ENCODE measurements at places on chromosomes 4 and X.

DNA sequence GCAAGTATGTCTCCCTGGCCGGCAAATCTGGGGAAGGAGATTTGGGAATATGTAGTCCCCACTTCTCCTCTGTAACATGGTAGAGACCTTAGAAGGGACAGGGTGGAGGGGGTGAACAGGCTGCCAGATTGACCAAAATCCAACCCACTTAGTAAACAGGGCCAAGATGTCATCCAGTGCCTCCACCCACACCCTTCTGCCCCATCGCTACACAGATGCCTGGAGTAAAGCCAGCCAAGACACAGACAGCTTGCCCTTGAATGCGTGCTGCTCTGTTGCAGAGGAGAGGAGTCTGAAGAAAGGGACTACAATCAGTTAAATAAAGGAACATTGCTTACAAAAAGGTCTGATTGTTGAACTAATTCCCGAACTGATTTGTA is 160.1 kb upstream of the LDB2 start:
- no peak for DNase-seq

GRCh38 chr4:2101346-2102044 is 42.4 kb downstream of the NAT8L start:
- DNase-seq, result no peak

- no peak for DNase-seq
These were observed 56.6 kb upstream of the BCOR start for GRCh38 chrX:40154250-40154852.

GRCh38 chrX:114599305-114599704 is 15.4 kb downstream of the HTR2C start:
- DNase-seq, result no peak

DNA sequence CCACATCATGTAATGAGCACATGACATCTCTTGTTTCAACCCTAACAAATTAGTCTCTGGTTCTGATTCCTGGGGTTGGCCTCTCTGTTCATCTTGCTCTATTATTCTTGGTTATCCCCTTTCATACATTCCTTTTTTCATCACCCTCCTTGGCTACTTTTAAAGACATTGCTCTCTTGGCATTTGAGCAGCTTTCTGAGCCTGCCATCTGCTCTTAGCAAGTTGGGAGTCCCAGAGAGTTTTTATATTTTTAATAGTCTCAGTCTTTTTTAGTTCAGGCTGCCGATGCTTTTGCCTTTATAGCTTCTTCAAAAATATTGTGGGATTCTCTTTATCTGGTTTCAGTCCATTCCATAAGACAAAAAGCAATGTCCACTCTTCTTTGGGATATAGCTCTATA is 1270.9 kb downstream of the ADGRL3 start:
- DNase-seq, result no peak

DNA sequence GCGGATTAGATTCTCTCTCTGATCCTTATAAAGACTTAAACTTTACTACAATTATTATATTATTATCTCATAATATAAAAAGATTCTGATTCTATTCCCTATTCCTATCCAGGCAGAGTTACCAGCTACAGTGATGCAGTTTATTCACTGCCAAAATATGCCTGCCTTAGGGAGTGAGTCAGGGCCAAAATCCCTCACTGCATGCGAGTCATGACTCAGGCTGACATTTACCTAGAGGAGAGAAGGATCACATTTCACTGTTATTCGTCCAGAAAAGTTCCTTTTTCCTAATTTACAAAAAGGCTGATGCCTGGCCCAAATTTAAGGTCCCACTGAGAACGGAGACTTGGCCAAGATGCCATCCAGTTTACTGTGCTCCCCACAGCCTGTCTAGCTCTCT is 168.5 kb upstream of the LDB2 start:
- DNase-seq, result no peak

DNA sequence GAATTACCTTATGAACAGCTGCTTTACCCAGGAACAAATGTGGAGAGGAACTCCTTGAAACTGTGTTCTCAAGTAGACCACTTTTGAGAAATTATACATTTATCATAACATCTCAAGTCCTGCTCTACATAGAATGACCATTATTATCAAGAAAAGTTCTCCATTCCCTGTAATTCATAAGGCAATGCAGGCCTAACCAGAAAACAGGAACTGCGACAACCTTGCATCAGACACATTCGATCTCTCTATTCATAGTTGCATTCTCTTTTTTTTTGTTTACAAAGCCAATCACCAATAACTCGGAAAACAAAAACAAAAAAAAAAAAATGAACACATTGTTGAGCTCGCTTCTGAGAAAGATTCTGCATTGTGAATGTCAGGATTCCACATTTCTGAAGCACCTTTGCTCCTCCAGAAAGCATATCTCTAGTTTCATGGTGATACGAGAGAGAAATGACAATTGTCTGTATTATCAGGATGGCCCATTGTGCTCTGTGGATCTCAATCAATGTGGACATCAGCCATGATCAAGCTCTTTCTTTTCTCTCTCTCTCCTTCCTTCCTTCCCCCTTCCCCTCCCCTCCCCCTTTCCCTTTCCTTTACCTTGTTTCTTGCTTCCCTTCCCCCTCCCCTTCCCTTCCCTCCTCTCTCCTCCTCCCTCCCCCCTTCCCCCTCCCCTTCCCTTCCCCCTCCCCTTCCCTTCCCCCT is 32.4 kb upstream of the CD99 start:
- DNase-seq, result no peak

DNA sequence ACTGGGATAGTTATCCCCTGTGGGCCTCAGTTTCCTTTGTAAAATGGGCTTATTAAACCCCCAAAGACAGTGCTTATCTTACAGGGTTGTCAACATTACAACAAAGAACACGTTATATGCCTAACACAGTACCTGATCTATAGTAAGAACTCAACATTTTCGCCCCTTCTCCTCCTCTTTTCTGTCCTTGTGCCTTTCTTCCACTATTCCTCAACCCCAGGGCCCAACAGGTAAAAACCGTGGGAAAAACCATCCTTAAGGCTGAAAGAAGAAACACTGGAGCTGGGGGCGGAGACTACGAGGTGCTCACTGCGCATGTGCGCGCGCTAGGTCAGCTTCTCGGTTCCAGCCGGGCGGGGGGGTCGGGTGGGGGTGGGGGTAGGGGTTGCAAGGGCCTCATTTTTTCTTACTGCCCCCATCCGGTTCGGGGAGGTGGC is 426 bp upstream of the XIAP start:
- DNase-seq, result peak; percentile 87

DNA sequence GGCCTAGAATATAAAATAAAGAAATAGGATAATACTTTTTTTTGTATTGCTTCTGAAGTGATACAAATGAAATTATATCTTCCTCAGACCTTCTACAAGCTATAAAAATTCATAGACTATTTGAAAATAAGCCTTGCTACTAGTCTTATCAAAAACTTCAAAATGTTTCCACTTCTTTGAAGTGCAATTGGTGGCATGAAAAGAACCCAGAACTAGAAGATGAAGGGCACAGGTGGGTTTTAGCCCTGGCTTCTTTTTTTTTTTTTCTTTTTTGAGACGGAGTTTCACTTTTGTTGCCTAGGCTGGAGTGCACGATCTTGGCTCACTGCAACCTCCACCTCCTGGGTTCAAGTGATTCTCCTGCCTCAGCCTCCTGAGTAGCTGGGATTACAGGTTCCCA is 44.2 kb downstream of the GSX2 start:
- DNase-seq, result no peak

- no peak for DNase-seq
These were observed 52.0 kb upstream of the HS3ST1 start for GRCh38 chr4:11480683-11481082.

GRCh38 chrX:69305333-69306062 is 140.2 kb upstream of the PJA1 start:
- DNase-seq, result no peak

GRCh38 chr4:185730387-185730786 is 81.6 kb downstream of the SORBS2 start:
- no peak for DNase-seq

DNA sequence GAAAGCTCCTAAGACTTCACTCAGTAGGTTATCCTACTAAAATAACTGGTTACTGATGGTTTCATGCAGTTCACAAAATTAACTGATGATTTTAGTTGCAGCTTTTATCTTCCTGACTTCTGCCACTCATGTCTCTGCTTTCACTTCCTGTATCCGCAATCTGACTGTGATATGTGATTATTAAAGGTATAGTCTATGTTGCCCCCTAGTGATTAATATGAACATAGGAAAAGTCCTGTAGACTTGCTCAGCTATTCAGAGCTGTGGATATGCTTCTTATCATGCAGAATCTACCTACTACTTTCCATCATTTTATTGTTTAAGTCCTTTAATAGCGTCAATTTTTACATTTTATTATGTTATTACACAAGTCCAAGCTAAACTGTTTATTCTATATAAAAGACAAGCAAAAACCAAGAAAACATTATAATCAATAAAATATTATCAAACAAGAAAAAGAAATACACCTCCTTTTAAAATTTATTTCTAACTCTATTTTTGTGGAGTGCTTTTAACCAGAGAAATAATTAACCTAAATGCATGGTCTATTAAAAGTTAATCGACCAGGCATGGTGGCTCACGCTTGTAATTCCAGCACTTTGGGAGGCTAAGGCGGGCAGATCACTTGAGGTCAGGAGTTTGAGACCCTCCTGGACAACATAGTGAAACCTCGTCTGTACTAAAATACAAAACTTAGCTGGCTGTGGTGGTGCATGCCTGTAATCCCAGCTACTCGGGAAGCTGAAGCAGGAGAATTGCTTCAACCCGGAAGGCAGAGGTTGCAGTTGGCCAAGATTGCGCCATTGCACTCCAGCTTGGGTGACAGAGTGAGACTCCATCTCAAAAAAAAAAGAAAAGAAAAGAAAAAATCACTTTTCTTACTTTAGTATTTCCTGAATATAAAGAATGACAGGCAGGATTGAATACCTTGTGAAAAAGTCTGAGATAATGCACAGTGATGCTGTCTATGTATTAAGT is 40.4 kb upstream of the TLR2 start:
- DNase-seq, result no peak

- DNase-seq, result no peak
These were observed 66.8 kb downstream of the GAB1 start for GRCh38 chr4:143403553-143403820.

- no peak for DNase-seq
These were observed 22.8 kb downstream of the GUF1 start for GRCh38 chr4:44701037-44701436.

DNA sequence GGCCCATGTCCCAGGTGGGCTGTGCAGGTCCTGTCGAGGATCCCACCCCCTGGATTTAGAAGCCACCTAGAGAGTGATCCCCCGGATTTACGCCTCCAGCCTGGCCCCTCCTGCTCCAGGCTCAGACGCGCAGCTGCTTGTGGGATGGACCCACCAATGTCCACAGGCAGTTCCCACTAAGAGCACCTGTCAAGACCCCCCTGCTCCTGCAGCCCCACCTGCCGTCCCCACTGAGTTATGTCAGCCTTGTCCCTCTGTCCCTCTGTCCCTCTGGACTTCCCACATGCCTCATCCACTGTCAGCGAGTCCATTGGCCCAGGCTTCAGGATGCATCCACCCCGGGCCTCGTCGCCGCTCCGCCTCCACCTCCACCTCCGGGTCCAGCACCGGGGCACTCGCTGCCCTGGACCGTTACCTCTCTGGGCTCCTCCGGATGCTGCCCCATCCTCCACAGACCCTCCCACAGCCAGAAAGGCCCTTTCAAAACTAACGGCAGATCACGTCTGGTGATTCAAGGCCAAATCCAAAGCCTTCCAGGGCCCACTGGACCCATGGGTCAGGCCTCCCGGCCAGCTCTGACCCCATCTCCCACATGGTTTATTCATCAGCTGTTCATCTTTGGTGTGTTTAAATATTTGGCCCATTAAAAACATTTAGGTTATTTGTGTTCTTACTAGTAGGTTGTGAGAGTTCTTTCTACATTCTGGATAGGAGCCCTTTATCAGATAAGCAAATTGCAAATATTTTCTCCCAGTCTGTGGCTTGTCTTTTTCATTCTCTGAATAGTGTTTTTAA is 28.3 kb downstream of the HTRA3 start:
- DNase-seq, result no peak

- DNase-seq, result no peak
These were observed 20.2 kb upstream of the TMEM184C start for GRCh38 chr4:147596981-147597380.

DNA sequence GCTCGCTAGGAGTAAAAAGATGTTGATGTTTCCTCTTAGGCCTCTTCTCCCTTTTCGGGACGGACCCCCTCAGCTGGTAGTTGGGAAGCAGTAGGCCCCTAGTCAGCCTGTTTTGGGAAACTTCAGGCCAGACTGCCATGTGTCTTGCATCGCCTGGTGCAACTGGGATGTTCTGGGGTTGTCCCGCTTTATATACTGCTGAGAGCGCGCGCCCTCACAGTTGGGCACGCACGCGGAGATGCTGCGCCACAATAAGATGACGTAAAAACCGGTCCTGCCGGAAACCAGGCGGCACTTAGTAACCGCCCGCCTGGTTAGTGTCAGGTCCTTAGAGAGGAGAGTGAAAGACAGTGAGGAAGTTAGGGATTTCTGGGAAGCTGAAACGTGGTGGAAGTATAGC is 231.3 kb upstream of the CT83 start:
- no peak for DNase-seq

GRCh38 chrX:68428431-68428830 is 4.9 kb downstream of the OPHN1 start:
- DNase-seq, result no peak

DNA sequence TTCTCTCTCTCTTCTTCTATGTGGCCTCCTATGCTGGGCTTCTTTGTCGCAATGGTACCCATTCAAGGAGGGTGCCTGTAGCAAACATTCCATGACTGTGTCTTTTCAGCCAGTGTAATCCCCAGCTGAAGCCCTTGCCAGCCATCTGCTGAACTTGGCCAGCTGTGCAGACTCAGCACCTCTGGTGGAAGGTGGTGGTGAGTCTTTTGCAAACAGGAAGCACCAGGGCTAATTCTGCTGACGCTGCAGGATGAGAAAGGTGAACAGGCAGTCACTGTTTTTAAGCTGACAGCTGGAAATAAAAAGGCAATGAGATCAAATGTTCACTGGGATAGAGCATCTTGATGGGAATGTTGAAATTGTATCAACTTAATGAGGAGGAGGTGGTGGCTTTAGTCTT is 298.7 kb upstream of the CLNK start:
- DNase-seq, result no peak

DNA sequence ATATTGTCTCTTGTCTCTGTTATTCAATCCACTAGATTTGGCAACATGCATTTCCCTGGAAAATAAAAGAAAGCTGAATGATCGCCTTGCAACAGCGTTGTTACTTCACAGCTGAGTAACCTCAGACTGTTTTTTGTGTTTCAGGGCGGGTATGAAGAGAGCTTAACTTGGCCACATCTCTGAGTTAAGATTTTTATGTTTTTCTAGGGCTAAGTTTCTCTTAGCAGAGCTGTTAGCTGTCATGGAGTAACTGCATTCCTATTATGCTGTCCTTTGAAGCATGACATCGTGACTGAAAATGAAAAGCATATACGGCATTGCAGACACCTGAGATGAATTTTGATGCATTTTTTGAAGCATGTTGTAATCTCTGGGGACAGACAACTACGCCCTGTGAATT is 1798.9 kb downstream of the PCDH7 start:
- DNase-seq, result no peak

- DNase-seq, result no peak
These were observed 24.6 kb downstream of the UGT2B7 start for GRCh38 chr4:69120870-69121269.

GRCh38 chrX:111041018-111041462 is 55.0 kb upstream of the PAK3 start:
- DNase-seq, result no peak
